ENCODE measurements at places on chromosomes 1 and 21.

DNA sequence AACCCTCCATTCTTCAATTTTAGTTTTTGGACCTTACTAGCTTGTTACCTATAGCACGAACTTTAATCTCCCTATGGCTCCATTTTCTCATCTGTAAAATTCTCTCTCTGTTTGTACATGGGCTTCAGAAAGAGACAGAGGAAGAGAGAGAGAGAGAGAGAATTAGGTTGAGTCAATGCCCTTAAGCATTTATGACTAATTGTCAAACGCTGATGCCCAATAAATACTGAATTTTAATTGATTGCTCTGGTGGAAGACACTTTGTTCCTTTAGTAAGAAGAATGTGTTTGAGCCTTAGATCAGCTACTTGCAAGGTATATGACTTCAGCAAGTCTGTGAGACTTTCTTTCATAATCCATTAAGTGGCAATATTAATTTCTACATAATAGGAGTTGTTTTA is 743.1 kb upstream of the ADGRL4 start:
- DNase-seq: no peak

GRCh38 chr1:61914823-61915482 is 172.7 kb downstream of the PATJ start:
- no peak for DNase-seq

DNA sequence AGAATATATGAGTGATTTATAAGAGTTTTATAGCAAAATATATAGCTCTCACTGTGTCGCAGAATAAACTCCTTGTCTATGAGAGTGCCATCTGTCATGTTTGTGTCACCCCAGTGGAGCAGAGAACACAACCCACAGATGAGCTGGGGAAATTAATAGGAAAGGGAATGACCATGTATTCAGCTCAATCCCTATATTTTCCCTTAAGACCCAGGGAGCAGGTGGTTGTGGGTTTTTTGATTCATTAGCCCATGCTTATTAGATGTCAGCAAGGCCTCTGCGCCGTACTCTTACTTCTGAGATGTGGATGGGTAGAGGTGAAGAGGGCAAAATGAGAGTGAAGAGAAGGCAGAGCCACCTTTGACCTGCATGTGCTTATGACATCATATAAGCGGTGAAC is 4.1 kb upstream of the GREM2 start:
- no peak for DNase-seq

- DNase-seq: no peak
These were observed 13.4 kb upstream of the HMCN1 start for GRCh38 chr1:185720633-185721272.

All from activated CD4-positive, alpha-beta T cell treated with anti-CD3 and anti-CD28 coated beads for 4 hours (primary cell).